ENCODE measurements at places on chromosomes 1 and 21.

DNA sequence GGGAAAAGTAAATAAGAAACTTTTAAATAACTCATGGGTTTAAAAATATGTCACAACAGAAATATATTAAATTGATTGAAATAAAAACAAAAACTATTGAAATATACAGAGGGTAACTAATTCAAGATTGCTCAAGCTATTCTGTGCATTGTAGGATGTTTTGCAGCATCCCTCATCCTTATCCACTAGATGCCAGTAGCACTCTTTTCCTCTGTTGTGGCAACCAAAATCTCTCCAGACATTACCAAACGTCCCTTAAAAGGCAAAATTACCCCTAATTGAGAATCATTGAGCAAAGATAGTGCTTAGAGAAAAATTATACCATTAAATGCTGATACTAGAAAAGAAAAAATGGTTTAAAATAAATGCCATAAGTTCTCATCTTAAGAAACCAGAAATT, 682.6 kb downstream of the RWDD3 start:
- DNase-seq = peak; percentile 21

DNA sequence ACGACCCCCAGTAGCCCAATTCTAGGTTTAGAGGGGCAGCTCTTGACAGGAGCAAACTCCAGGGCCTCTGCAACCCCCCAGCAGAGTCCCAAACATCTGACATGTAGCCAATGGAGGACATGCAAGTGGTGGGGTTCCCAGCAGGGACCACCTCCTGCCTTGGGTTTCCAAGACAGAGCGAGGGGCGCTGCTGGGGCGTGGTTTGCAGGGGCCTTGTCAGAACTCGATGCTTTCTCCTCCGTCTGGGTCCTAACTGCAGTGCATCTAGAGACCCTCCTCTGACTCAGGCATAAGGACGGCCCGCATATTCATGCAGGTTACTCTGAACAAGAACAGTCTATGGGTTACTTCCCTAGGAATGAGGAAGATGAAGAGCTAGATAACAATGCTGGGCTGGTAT, 17.2 kb downstream of the EPHX1 start:
- no peak for DNase-seq

- DNase-seq = no peak
These were observed 11.9 kb upstream of the VHLL start for GRCh38 chr1:156310962-156311361.

DNA sequence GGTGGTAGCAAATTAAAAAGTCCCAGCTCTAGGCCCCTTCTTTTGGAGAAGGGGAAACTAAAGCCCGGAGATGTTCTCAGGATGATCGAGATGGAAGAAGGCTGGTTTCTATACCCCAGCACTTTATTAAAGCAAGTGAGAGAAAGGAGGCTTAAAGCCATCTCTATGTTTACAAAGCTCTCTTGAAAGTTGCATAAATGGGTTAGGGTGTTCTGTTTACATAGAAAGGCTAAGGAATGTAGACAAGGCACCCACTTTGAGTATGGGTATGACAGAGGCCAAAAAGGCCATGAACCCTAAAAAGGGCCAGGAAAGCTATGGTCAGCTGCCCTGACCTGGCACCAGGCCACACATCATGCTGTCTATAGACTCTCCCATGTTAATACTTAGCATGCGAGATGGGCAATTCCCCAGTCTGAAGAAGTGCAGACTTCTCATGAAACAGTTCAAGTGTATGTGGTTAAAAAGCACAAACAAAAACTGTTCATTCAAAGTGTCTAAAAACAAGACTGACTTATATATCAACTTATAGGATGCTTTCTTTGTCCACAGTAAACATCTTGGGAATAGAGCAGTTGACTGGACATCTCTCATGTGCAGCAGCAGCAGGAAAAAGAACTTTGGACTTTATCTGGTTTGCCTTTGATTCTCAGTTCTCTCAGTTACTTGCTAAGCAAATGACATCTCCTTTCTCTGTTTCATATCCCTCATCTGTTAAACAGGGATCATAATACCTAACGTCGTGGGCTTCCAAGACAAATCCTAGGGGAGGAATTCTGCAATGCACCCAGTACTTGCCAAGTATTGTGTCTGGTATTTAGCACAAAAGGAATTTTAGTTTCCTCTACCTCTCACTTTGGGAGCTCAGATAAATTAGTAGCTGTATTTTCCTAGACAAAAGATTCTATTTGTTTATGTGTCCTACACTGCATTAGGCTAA, 521.6 kb downstream of the PLPP3 start:
- DNase-seq = no peak

DNA sequence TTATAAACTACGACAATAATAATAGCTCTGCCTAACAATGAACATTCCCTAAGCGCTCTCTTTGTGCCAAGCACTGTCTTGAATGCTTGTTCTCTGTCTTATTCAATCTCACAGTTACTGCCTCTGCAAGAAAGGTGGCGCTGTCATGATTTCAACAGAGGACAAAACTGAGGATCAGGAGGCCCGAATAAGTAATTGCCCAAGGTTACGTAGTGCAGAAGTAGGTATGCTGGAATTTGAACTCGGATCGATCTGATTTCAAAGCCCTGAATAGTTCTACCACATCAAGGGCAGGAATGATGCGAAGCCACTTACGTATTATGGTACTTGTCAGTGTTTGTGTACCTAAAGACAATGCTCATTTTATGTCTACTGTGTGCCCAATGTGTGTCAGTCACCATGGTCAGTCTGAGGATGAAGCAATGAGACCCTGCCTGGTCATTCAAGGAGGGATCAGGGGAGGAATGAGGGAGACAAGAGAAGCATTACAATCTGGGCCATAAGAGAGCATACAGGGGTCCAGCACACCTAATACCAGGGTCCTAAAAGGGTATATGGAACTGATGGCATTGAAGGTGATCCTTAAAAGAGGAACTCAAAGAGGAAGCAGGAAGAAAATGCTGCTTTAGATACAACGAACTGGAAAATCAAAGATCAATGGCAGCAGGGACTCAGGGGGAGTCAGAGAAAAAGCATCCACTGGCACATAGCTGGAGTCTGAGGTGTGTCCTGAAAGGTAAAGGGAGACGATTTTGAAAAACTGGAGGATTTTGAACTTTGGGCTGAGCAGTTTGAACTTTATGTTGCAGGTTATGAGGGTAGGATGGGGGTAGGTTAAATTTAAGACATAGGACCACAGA, 389.2 kb downstream of the PLPP3 start:
- no peak for DNase-seq

- no peak for DNase-seq
These were observed 3.8 kb downstream of the LAMC1 start for GRCh38 chr1:183027031-183027430.

DNA sequence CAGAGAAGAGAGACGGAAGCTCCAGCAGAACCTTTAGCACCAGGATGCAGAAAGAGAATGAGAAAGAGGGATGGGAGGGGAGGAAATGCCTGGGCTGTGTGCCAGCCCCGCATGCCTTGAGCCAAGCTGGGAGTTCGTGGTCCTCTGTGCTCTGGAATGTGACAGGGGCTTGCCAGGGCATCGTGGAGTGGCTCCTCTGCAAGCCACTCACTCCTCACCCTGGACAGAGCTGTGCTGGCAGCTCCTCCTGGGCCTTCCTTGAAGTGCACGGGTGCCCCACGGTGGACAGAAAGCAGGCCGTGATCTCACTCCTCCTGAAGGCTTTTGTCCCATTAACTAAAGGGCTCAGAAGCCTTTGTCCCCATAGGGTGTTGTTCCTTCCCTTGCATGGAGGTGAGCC, 34.8 kb upstream of the PRELP start:
- DNase-seq = peak; percentile 23

- DNase-seq = no peak
These were observed 82.5 kb downstream of the C4BPA start for GRCh38 chr1:207186503-207186902.

DNA sequence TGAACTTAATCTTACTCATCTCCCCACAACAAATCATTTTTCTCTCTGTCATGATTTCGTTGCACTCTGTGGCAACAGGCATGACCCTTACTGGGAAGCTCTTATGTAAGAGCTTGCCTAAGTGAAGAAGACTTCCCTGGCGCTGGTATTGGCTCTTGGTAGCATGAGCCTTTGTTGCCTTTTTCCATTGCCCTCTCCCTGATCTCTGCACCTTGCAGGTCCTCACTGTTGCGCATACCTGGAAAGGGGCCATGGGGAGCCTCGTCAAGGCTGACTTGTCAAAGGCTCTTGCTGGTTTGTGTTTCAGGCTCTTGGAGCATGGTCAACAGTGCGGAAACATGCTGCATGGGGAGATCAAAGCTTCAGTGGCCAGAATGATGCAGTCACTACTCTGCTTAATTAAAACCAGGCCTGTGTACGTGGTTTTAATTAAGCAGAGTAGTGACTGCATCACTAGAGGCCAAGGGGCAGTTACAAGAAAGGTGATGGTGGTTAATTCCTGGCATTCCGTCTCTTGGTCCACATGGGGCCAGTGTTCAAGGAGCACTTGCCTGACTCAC, 141.3 kb downstream of the SPATA46 start:
- DNase-seq = no peak

GRCh38 chr1:229874136-229874535, 192.9 kb upstream of the GALNT2 start:
- no peak for DNase-seq

- no peak for DNase-seq
These were observed 31.7 kb downstream of the LAMB3 start for GRCh38 chr1:209620487-209620884.

- DNase-seq = no peak
These were observed 79.6 kb downstream of the ATP1B1 start for GRCh38 chr1:169186106-169186505.

- no peak for DNase-seq
These were observed 54.2 kb upstream of the ADAMTS5 start for GRCh38 chr21:27021046-27021445.

- no peak for DNase-seq
These were observed 146.8 kb downstream of the DYRK1A start for GRCh38 chr21:37513383-37513782.

DNA sequence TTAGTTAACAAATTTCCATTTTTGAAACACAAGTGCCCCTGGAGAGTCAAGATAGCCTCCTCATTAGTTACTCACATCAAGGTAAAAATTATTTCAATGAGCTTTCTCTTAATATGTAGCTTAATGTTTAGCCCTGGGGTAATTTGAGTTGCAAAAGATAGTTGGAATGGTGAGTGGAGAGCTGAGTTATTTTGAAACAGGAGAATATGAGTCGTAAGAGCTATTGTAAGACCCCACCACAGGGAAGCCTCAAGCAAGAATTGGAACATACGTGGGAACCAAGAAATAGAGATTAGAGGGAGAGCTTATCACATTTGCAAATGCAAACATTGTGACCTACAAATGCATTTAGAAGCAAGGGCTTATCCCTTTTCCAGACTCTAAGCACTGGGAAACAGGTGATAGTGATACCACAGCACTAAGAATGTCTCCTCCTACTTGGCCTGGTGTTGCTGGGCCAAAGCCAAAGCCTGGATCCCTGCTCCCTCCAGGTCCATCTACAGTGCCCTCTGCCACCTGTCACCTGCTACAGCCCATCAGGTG, 635.1 kb downstream of the PTPRC start:
- no peak for DNase-seq

DNA sequence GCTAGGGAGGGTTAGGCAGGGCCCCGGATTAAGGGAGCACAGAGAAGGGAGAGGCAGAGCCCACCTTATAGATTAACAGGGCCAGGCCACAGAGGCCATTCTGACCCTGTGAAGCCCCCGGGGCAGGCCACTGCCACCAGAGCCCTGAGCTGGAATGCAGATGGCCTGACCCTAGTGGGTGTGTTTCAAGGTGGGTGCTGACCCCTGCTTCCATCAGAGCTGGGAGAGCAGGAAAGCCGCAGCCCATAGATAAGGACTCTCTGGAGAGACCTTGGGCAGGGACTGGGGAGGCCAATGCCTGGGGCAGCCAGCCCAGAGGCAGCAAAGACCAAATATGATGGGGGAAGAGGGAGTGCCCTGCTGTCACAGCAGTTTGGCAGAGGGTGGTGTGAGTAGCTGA, 35.9 kb downstream of the NCMAP start:
- no peak for DNase-seq

- no peak for DNase-seq
These were observed 20.7 kb upstream of the ATP1A1 start for GRCh38 chr1:116352349-116352813.

GRCh38 chr21:45574081-45574501, 31.9 kb upstream of the SLC19A1 start:
- no peak for DNase-seq

DNA sequence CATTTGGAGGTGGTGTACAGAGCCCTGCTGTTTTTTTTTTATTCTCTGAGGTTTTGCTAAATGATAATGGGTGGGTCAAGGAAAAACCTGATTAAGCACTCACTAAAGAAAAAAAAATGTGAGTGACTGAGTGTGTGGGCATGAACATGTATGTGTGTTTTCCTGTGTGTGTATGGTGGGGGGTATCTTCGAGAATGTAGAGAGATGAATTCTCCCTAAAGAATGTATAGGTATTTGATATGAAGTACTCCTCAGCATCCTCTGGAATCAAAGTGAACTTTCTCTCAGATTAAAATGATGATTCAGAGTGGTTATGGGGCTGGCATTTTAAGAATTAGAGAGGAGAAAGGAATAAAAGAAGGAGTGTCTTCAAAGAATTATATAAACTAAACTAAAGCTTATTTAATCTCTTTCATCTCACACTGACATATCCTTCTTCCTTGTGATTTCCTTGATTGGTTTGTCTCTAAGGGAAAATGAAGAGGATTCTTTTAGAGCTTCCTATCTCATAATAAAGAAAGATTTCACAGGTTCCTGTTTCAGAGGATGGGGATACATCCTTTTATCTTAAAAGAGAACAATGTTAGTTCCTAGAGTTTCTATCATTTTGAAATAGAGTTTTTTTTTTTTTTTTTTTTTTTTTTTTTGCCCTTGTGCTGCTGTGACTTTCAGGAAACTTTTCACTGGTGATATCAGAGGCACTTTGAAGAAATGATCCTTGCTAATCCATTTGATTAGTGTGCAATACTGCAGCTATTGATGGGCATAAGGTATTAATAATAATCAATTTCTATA, 23.9 kb downstream of the S1PR1 start:
- no peak for DNase-seq

GRCh38 chr1:179935909-179936496, 18.6 kb upstream of the CEP350 start:
- no peak for DNase-seq

- no peak for DNase-seq
These were observed 16.6 kb downstream of the DDAH1 start for GRCh38 chr1:85448358-85448757.

GRCh38 chr1:94425821-94426484, 7.8 kb downstream of the ABCD3 start:
- DNase-seq = no peak

- DNase-seq = no peak
These were observed 19.8 kb downstream of the SMIM12 start for GRCh38 chr1:34839526-34840305.

GRCh38 chr1:245687636-245688535, 533.1 kb downstream of the KIF26B start:
- DNase-seq = no peak

DNA sequence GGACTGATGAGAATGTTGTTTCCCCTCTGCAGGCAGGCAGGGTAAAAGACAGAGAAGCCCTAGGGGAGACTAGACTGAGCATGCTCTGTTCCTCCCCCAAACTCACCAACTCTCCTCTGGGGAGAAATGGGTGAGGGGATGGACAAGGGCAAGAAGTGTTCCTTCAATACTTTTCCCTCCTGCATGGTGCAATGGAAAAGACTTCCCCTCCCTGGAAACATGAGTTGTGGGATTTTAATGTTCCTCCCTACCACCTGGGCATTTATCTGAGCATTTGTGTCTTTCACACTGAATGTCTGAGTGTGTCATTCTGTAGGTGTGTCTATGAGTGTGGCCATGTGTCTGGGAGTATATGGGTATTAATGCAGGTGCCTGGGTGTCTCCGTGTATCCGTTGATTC, 275.7 kb downstream of the C1orf94 start:
- no peak for DNase-seq

- no peak for DNase-seq
These were observed 70.4 kb upstream of the TIAM1 start for GRCh38 chr21:31414263-31415000.

- DNase-seq = no peak
These were observed 2.1 kb upstream of the KLHDC9 start for GRCh38 chr1:161096015-161096414.

Measured in NCI-H446 treated with DMSO at 0.1 percent for 48 hours (cell line).